ENCODE measurements at places on chromosomes 2 and 18.

GRCh38 chr2:23009545-23010149, 375.3 kb upstream of the KLHL29 start:
- no peak for DNase-seq

DNA sequence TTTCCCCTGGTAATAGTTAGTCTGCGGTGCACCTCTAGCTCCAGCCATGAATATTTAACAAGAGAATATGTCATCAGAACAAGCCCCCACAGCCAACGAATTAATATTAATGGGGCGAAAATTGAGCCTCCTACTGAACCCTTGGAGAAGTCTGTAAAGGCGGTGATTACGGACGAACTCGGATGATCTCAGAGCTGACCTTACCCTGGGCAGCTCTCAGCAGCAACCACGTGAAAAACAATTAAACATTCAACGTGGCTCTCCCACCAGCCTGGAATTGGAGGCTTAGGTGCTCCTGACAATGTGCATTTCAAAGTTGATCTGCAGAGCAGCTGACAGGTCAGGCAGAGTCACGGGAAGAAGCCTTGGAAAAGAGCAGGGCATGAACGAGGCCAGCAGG, 407.6 kb upstream of the MYT1L start:
- no peak for DNase-seq

GRCh38 chr2:24620936-24621335, 129.9 kb downstream of the NCOA1 start:
- DNase-seq = no peak

- DNase-seq = no peak
Observed at GRCh38 chr2:30040147-30040546, 106.7 kb upstream of the YPEL5 start.

DNA sequence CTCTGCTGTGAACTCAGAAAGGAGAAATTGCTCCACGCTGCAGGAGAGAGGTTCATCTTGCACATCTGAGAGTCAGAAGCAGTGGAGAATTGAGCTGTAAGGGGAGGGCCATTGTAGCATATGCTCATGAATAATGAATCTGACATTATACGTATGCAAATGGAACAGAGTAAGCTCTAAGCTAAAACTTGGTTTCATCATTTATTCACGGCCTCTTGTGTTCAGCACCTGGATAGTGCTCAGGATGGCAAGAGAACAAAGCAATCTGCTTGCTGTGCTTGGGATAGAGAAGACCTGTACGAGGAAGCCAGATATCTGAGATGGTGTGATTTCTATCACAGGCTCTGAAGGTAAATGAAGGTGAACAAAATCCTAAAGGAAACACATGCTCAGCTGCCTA, 87.9 kb upstream of the GCFC2 start:
- DNase-seq = no peak

- DNase-seq = no peak
Observed at GRCh38 chr2:239344857-239345216, 56.0 kb downstream of the HDAC4 start.

DNA sequence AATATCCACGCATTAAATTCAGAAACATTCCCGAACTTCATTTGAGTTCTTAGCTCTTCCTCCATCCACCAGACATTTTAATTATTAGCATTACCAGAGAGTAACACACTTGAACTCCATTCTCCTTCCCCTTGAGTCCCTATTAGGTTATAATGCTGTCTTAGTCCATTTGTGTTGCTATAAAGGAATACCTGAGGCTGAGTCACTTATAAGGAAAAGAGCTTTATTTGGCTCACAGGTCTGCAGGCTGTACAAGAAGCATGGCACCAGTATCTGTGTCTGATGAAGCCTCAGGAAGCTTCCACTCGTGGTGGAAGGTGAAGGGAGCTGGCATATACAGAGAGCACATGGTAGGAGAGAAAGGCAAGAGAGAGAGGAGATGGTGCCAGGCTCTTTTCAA, 25.4 kb downstream of the TBC1D8 start:
- DNase-seq = no peak

DNA sequence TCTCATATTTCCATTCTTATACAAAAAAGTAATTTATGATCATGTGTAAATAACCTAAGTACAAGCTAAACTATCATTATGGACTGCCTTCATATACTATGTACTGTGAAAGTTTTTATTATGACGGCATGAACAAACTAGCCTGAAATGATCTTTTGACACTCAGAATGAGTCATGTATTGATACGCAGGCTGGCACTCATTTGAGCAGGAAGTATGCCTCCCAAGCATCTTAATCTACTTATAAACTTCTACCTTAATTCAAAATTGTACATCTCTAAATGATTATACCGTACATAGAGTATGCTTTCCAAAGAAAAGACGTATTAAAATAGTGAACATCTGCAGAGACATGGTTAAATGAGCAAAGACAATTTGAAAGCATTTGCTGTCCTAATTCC, 207.1 kb upstream of the SPOPL start:
- no peak for DNase-seq
